ENCODE measurements at places on chromosomes 6 and 20. TPM values are rescaled to one million over a fixed set of nuclear protein-coding genes. Genes with fewer than 3 reads are reported as not detected.

GRCh38 chr20:9499126-9499899 lies 15.1 kb upstream of the LAMP5 start:
- no peak overlapping the region for H3K27ac ChIP-seq
- H3K4me1 ChIP-seq: no peaks in the 10 kb centered on the region

DNA sequence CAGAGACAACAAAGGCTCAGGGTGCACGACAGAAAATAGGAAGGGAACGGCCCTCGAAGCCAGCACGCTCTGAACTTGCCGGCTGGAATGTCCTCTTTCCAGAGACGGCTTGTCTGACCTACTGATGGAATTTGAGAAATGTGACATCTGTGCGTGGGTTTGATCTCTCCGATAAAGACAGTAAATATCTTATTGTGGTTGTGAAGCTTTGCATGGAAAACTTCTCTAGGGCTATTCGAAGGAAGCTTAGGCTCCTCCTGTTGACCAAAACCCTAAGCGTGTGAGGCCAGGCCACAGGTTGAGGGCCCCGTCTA lies 247.3 kb downstream of the ZNF217 start:
- H3K4me1 ChIP-seq: no peaks in the 10 kb centered on the region
- no peaks in the 10 kb centered on the region for H3K36me3 ChIP-seq
- H3K27ac ChIP-seq: no peak overlapping the region
- DNase-seq: no peak
- H3K27me3 ChIP-seq: no peaks in the 10 kb centered on the region
- H3K4me3 ChIP-seq: no peak overlapping the region

DNA sequence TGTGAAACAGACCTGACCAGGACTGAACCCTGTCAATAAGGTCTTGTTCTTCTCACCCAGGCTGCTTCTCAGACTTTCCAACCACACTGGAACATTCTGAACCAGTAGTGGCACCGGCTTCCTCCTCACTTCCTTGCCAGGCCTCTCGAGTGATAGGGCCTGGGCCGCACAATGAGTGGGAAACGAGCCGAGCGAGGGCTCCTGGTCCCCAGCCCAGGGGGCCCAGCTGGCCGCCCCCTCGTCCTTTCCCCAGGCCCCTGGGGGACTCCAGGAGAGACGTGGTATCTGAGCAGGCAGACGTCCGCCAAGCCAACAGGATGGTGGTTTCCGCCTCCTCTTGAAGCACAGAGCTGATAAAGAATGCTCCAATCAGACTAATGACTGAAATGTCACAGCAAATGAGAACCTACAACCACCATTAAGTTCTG lies 117.9 kb downstream of the GMDS start:
- no peaks in the 10 kb centered on the region for H3K4me1 ChIP-seq
- H3K36me3 ChIP-seq: no peaks in the 10 kb centered on the region
- H3K4me3 ChIP-seq: no peak overlapping the region
- no peaks in the 10 kb centered on the region for H3K27me3 ChIP-seq

DNA sequence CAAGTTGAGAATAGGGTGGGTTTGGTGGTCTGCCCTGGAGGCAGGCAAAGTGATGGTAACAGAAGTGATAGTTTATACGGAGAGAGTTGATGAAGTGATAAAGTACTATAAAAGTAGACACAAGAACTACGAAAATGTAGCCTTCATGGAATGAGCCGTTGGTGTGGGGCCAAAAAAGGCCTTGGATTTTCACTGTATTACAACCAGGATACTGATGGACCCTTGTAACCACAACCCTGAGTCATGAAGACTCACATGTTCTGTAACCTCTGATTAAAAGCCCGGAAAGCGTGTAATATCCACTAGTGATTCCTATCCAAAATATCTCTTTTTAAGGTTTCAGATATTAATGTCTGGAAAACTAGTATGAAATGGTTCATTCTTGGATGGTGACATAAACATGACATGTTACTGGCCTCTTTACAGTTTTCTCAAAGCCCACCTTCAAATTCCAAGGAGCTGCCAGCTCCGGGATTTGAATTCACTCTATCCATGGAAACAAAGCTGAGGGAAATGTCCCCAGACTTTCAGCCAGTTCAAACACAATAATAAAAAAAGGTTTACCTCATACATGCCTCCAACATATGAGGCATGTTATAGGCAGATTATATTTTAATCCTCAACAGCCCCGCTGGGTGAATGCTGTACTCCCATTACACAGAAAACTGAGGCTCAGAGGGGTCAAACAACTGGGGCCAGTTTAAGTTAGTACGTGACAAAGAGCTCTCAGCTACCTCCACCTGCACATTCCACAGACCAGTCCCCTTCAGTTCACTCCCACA lies 55.4 kb downstream of the MRPL14 start:
- H3K36me3 ChIP-seq: no peaks in the 10 kb centered on the region
- H3K27me3 ChIP-seq: no peaks in the 10 kb centered on the region
- H3K4me3 ChIP-seq: no peak overlapping the region
- peak overlapping the region; percentile 94 for H3K27ac ChIP-seq

DNA sequence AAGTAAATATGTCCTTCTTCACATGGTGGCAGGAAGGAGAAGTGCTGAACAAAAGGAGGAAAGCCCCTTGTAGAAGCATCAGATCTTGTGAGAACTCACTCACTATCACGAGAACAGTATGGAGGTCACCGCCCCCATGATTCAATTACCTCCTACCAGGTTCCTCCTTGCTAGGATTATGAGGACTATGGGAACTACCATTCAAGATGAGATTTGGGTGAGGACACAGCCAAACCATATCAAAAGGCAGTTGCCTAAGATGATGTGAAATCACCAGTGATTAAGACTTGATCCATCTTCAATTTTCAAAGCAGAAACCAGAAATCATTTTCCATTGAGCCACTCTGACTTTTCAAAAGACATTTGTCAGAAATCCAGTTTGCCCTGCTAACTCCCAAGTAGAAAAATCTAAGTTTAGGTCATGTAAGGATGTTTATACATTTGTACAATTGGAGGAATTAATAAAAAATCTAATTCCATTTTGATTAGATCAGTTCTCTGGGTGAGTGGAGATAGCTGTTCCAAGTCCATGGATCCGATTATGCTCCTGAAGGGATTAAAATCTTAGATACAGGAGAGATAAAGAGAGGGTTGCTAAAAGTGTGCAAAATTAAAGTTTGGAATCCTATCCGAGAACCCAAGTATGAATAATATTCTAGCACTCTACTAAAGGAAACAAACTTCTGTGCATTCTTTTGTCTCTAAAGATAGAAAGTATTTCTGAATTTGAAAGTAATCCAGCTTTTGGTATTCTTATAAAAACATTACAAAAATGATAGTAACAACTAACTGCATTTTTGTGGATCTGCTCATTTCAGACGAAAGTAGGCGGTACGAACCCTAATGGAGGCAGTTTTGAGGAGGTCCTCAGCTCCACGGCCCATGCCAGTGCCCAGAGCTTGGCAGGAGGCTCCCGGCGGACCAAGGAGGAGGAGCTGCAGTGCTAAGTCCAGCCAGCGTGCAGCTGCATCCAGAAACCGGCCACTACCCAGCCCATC lies 39.5 kb downstream of the HDDC2 start:
- peak; percentile 34 for DNase-seq
- H3K27me3 ChIP-seq: no peaks in the 10 kb centered on the region
- H3K36me3 ChIP-seq: no peaks in the 10 kb centered on the region
- peaks cover 4% of the 10 kb centered on the region for H3K4me1 ChIP-seq
- peak overlapping the region; percentile 26 for H3K27ac ChIP-seq

GRCh38 chr6:131062241-131063027 lies 611 bp downstream of the EPB41L2 start:
- H3K4me1 ChIP-seq: peaks cover 9% of the 10 kb centered on the region
- peak overlapping the region; percentile 90 for H3K4me3 ChIP-seq
- H3K27ac ChIP-seq: peak overlapping the region; percentile 71
- no peak for DNase-seq

DNA sequence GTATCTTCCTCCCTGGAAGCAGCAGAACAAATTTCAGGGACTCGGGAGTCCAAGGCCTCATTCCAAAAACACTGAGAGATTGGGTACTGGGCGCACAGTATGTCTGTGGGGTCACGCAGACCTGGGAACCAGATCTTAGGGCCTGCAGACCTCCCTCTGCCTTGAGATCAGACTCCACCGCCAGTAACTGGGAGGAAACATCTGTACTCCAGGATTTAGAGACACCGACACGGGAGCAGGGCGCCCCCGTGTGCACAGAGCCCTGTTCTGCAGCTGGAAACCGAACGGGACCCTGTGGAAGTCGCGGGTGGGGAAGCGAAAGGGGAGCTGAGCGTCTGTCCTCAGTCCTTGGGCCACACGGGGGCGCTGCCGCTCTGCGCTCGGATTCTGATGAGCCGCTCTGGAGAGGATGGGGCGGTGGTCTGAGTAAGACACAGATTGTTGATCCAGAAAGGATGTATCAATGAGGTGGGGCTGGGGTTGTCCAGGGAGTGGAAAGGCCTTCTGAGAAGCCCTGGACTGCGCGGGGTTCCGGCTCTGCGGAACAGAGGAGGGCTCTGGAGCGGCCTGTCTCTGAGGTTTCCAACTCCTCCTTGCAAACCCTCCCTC lies 35.7 kb upstream of the HLA-E start:
- no peaks in the 10 kb centered on the region for H3K36me3 ChIP-seq
- no peak overlapping the region for H3K4me3 ChIP-seq
- peaks cover 51% of the 10 kb centered on the region for H3K27me3 ChIP-seq
- no peaks in the 10 kb centered on the region for H3K4me1 ChIP-seq

DNA sequence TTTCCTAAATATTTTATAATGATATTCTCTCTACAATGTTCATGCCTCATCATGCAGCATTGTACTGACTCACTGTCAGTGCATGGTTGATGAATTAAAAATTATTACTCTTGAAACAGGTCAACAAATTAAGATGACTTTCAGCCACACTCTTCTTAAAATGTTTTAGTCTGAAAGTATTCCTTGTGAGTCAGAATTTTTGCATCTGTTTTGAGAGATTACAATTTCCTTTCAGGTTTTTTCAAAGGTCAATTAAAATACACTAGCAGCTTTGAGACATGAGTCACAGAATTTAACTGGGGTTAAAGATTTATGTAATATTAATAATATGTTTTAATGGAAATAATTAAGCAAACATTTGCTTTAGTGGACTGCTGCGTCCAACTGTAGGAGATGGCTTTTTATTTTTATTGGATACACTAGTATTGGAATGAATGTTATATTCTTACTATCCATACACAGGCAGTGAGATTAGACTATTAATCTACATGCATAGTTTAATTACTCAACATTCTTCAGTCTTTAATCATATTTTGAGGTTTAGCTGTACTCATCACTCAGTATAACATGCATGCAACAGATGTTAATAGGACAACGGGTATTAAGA lies 9.7 kb downstream of the COL12A1 start:
- H3K4me1 ChIP-seq: peaks cover 2% of the 10 kb centered on the region
- peak; percentile 87 for DNase-seq
- H3K36me3 ChIP-seq: peaks cover 3% of the 10 kb centered on the region
- H3K4me3 ChIP-seq: no peak overlapping the region
- no peak overlapping the region for H3K27ac ChIP-seq

GRCh38 chr20:23412026-23412425 lies 9.3 kb downstream of the NAPB start:
- H3K4me1 ChIP-seq: peaks cover 4% of the 10 kb centered on the region
- no peaks in the 10 kb centered on the region for H3K36me3 ChIP-seq
- no peaks in the 10 kb centered on the region for H3K27me3 ChIP-seq
- DNase-seq: peak; percentile 50
- no peak overlapping the region for H3K4me3 ChIP-seq

SLC12A5 gene
- total RNA-seq: 0.50 TPM

ECT2L gene
- total RNA-seq: 0.17 TPM

Data from fibroblast of lung (primary cell).